NCI-H526 (cell line): ENCODE measurements at places on chromosomes 2 and 18.

GRCh38 chr2:5988120-5988519 lies 295.9 kb downstream of the SOX11 start:
- DNase-seq: no peak

DNA sequence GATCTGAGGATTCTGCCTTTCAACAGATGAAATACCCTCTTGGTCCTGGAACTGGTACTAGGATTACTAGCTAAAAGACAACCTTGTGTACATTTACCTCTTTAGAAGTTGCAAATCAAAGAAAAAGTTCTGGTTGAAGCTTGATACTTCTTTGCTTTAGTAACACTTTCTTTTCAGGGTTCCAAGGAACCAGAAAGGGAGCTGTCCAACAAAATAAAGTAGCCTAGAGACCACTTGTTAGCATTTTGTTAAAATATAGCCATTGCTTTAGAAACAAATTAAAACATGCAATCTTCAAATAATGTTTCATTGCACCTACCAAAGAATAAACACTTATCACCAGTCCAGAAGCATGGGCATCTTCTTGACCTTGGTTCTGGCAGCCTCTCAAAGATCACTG lies 117.9 kb upstream of the MAP3K20 start:
- DNase-seq: no peak

DNA sequence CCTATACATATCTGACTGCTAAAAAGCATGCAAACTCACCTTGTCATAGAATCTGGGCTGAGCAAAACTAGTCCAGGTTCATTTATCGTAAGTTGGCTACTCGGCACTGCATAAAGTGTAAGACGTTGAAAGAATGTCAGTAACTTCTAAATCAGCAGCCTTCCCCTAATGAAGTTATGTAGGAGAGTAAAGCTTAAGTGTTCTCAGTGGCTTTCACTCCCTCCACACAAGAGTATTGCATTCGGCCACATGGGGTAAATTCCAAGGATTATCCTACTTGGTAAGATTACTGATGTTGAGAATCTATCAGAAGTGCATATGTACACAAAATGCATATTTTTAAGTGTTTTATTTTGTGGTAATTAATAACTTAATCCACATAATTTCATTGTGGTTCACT lies 130.1 kb downstream of the LCLAT1 start:
- DNase-seq: no peak

GRCh38 chr2:169329688-169330554 lies 32.4 kb downstream of the LRP2 start:
- no peak for DNase-seq

DNA sequence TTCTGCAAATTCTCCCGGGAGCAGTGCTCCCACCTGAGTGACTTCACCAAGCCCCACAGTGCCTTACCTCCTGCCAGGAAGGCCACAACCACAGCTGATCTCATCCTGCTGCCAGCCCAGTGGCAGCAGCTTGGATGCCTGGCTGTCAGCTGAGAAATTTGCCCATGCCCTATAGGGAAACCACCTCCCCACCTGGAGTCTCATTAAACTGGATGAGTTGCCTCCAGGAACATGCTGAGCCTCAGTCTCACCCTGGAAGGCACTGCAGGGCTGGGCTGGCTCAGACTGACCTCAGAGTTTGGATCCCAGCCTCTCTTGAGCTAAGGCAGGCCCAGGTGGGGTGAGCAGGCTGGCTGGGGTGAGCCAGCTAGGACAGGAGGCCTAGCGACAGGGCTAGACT lies 23.3 kb downstream of the REEP1 start:
- DNase-seq: no peak

DNA sequence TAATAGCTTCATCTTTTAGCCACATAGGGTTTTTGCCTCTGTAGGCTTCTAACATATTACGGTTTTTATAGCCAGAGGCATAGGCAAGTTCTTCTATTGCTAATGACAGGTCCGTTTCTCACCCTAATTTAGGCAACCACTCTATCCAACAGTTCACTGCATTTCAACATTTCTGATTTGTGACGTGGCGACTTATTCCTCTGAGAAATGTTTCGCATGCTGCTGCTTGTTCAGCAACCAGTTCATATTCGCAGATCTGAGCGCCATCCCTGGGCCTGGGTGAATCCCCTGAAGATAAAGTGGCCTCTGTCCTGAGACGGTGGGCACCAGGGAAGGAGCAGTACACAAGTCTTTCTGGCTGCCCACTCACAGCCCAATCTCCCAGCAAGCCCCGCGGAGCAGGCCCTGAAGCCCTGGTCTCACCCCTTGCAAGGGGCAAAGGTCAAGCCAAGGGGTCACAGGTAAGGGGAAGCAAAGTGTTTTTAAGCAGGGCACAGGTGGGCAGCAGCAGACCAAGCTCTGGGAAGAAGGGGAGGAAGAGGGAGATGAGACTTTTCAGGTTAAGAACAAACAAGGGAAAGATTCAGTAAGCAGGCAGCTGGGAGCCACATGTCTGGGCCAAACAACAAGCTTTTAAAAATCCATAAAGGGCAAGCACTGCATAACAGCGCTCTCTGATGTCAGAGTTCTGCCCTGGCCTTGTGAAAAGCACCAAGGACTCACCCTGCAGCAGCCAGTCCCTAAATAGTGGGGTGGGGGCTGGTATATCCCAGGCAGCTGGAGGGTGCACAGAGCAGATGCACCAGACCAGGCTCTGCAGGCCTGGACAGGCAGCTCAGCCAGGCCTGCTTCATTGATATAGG lies 10.8 kb upstream of the COX7A2L start:
- no peak for DNase-seq

GRCh38 chr2:50004667-50005066 lies 850.4 kb upstream of the FSHR start:
- no peak for DNase-seq
